ENCODE measurements at places on chromosomes 2 and 18. TPM values are rescaled to one million over a fixed set of nuclear protein-coding genes. Genes with fewer than 3 reads are reported as not detected.

DNA sequence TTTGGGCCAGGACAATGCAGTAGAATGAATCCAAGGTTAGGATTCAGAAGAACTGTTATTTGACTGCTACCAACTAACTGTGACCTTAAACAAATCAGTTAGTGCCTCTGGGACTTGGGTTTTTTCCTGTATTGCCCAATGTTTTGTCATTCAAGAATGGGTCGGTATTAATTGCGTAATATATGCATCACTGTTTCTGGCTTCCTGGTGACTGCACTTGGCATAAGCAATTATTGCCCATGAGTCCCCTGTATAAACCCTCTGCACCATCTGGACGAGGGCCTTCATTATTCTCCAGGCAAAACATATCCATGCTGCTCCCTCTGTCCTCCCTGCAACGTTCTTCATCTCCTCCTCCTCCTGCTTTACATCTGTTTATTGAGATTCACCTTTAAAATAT, 255.8 kb upstream of the LRRTM1 start:
- DNase-seq = no peak
- no peak overlapping the region for H3K27ac ChIP-seq
- no peaks in the 10 kb centered on the region for H3K27me3 ChIP-seq
- H3K4me1 ChIP-seq = no peaks in the 10 kb centered on the region
- H3K36me3 ChIP-seq = no peaks in the 10 kb centered on the region

DNA sequence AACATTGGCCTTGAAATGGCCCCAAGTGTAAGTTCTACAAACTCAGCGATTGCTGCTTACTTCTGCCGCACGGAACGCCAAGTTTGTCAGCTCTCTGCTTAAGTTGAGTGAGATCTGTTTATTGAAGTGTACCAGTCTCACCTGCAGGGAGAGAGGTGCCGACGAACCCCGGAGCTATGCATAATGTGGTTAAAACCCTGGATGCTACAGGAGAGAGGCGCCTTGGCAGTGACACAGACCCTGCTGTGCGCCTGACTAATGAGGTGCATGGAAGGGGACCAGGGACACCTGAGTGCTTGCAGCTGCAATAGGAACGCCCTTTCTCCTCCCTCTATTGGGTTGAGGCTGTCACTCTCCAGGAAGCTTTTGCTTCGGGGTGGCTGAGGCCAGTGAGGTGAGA, 979 bp downstream of the SLC9A2 start:
- no peak overlapping the region for H3K27ac ChIP-seq
- no peak for DNase-seq
- no peak overlapping the region for H3K4me3 ChIP-seq
- no peaks in the 10 kb centered on the region for H3K36me3 ChIP-seq
- H3K27me3 ChIP-seq = no peaks in the 10 kb centered on the region

DNA sequence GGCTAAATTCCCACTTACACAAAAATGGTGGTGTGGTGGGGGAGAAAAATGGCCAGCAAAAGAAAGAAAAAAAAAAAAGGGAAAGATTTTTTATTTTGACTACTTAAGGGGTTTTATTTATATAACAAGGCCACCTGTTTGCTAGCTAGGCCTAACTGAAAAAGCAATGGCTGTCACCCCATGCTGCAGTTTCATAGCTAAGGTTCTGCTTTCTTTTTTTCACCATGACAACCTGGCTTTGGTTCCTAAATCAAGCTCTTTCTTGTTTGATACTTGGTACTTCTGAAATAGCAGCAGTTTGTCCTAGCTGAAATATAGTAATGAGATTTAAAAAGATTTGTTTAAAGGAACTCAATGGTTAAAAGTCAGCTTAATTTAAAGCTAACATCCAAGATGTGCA, 433.2 kb upstream of the MEX3C start:
- H3K27me3 ChIP-seq = no peaks in the 10 kb centered on the region
- no peaks in the 10 kb centered on the region for H3K4me1 ChIP-seq
- H3K4me3 ChIP-seq = no peak overlapping the region
- H3K36me3 ChIP-seq = no peaks in the 10 kb centered on the region
- H3K27ac ChIP-seq = no peak overlapping the region
- no peak for DNase-seq

- no peak overlapping the region for H3K4me3 ChIP-seq
- no peaks in the 10 kb centered on the region for H3K27me3 ChIP-seq
- no peak for DNase-seq
- H3K27ac ChIP-seq = no peak overlapping the region
- H3K36me3 ChIP-seq = peaks cover 14% of the 10 kb centered on the region
- no peaks in the 10 kb centered on the region for H3K4me1 ChIP-seq
Observed at GRCh38 chr2:46909771-46910419, 5.7 kb downstream of the MCFD2 start.

DNA sequence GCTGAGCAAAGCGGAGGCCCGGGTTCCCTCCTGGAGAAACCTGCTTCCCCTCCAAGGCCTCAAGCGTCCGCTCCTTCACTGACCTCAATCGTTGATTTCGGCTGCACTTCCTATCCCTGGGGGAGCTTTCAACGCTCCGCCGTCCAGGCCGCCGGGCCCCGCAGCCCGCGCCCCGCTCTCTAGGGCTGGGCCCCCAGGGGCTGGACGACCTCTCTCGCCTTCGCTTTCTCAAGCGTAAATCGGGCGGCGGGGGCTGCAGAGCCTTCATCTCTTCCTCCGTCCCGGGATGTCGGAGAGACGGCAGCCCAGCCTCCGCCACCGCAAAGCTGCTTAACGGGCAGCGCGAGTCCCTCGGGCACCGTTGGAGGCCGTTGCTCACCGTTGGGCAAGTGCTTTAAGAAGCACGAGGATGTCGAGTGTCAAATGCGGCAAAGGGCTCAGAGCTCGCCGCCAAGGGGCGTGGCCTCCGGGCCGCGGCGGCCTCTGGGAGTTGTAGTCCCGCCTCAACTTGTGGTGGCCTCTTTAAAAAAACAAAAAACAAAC, 8.5 kb downstream of the HES6 start:
- no peaks in the 10 kb centered on the region for H3K4me1 ChIP-seq
- no peaks in the 10 kb centered on the region for H3K36me3 ChIP-seq
- no peaks in the 10 kb centered on the region for H3K27me3 ChIP-seq
- H3K4me3 ChIP-seq = no peak overlapping the region

Gene CSRNP3
- 0.38 TPM for polyA plus RNA-seq

Gene KCNF1
- polyA plus RNA-seq = not detected

DNA sequence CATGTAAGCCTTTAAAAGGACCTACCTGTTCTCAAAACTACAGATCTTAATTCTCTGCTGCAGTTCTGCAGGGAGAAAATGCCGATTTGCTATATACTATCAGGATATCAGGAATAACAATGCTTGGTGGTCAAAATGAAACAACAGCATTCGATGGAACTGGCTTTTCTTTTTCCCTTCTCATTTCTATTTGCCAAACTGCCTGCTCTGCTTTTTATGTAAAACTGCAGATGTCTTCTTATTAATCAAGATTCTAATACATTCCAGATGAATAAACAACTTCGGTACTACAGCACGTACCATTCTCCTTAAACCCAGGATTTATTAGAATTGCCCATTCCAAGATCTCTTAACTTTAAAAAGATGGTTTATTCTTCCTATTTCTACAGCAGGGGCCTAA, 100.9 kb downstream of the ZNF521 start:
- H3K36me3 ChIP-seq = no peaks in the 10 kb centered on the region
- H3K4me1 ChIP-seq = no peaks in the 10 kb centered on the region
- DNase-seq = no peak
- H3K27me3 ChIP-seq = peaks cover 5% of the 10 kb centered on the region
- H3K27ac ChIP-seq = no peak overlapping the region

Data from aorta (tissue), 5 donors.